ENCODE measurements at places on chromosomes 5 and 9.

- DNase-seq = no peak
These were observed 3.2 kb downstream of the ZNF131 start for GRCh38 chr5:43123887-43124286.

DNA sequence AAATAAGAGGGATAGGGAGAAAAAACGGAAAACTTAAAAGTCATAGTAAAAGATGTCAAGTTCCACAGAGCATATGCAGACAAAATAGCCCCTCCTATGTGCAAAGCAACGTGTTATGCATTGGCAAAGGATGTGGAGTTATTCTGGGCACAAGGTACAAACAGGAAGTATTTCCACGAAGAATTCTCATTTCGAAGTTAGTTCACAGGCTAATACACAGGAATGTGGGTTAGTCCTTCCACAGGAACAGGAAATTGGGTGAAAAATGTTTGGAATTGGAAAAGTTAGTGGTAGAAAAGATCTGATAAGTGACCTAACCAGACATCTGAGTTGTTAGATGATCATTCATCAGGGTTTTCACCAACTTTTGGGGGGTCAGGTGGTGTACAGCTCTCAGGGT is 326.6 kb downstream of the EBF1 start:
- no peak for DNase-seq

DNA sequence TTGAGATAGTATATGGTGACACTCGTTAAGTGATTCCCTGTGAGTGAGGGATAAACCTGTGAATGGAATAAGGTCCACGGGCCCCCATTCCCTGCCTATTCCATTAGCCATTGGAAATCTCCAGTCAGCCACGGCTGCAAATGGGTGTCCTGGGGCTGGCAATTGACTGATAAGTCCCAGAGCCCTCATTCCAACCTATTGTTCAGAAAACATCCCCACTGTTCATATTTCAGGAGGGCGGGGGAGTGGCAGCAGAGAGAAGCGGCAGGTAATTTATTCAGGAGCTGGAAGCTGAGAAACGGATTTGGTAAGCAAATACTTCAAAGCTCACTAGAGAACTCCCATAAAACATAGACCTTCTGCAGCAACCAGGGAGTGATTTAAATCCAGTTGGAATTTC is 42.0 kb downstream of the TMEM174 start:
- no peak for DNase-seq

GRCh38 chr9:14247577-14247976 is 66.4 kb downstream of the NFIB start:
- DNase-seq = no peak

GRCh38 chr9:120855827-120856670 is 13.3 kb upstream of the PSMD5 start:
- no peak for DNase-seq

DNA sequence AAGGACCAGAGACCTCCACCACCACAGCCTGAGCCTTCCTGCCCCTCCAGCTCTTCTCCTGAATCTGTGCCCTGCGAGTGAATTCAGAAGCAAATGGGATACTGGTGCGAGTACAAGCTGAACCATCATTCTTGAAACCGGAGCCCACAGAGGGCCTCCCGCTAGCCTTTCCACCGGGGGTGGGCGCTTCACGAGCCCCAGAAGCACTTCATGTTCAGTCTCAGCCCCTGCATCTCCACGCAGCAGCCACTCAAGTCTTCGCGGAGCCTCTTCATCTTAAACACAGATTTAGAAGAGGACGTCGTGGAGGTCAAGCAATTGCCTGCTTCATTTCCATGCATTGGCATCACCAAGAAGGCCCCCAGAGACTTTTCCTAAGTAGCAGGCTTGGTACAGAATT is 26.0 kb upstream of the OLFM1 start:
- DNase-seq = no peak

- no peak for DNase-seq
These were observed 351.1 kb downstream of the ARHGEF28 start for GRCh38 chr5:73977146-73977545.

DNA sequence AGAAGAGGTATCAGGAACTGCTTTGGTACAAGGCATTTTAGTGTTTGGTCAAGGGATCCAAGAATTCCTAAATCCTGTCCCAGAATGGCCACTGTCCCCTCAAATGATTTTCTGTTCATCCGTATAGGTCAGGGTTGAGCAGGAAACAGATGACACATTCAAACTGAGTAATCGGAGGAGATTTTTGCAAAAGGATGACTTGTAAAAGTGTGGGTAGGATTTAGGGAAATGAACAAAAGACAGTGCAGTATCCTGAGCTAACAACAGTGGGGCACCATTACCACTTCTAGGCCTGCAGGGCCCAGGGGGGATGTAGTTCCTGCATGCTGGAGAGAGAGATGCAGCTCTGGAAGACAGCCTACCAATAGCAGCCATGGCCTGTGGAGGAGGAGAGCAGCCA is 290.1 kb downstream of the ZSWIM6 start:
- no peak for DNase-seq

DNA sequence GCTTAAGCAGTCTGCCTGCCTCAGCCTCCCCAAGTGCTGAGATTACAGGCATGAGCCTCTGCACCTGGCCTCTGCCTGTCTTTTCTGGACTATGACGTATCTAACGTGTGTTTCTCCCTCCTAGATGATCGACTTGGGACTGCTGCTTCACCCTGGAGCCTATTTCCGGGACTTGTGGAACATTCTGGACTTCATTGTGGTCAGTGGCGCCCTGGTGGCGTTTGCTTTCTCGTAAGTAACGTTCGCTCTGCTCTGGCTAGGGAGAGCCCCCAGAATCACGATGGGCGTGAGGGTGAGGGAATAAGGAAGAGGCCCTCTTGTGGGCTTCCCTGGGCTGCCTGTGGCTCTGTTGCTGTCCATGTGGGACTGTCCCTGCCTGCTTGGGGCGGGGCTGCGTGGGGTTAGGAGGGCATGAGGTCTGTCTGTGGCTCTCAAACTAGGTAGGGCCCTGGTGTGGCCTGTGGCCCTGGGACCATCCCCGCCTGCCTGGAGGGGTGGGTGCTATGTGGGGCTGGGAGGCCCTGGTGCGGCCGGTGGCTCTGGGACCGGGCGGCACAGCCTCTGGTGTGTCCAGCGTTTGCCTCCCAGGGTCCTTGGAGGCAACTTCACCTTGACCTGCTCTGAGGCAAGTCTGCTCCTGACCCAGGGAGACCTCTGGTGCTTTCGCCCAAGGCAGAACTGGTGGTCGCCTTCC is 171.7 kb downstream of the CACNA1B start:
- DNase-seq = no peak

GRCh38 chr5:73298772-73299630 is 126.0 kb downstream of the TMEM174 start:
- no peak for DNase-seq

DNA sequence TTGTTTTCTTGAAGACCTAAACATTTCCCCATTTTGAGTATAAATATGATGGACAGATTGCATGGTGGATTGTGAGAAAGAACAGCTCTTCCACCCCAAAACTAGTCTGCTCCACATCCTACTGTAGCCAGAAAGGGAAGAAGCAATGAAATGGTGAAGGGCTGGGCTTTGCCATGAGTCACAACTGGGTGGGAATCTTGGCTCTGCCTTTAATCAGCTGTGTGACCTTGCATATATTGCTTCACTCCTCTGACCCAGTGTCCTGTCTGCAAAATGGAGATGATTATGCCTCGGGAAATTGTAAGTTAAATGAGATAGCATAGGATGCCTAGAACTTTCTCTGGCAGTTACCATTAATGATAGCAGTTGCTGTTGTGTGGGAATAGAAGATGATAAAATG is 101.9 kb downstream of the PDE8B start:
- DNase-seq = no peak

GRCh38 chr9:35928591-35929452 is 19.5 kb downstream of the SPAAR start:
- no peak for DNase-seq

DNA sequence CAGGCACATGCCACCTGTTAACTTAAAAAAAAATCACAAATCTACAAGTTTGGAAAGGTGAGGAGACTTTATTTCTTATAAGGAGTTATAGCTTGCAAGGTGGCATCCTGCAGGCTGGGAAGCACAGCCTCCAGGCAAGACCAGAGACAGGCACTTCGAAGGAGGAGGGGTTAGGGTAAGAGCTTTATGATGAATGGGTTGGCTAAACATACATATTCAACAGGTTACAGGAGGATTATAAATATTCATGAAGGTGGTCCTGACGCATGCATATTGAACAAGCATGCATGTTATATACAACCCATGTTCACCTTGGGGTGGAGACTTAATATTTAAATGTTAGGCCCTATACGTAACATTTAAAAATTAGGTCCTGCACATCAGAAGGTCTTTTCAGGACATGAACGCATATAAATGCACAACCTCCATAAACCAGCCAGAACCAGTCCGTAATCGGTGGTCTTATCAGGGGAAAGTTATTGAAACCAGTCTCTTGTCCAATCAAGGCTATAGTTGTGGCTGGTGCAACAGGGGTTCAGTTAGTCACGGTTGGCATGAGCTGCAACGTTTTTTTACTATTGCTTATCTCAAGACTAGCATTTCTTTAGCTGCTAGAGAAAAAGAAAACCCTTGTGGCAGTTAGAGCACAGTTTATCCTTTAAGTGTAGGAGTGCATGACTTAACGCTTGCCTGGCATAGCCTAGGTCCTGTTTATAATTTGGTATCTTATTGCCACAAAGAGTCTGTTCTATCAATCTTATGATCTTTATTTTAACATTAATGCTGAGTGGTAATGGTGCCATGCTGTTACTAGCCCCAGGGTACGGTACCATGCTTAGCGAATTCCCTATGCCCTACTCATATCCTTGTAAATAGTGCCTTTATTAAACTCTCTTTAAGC is 72.7 kb downstream of the C9orf57 start:
- no peak for DNase-seq

DNA sequence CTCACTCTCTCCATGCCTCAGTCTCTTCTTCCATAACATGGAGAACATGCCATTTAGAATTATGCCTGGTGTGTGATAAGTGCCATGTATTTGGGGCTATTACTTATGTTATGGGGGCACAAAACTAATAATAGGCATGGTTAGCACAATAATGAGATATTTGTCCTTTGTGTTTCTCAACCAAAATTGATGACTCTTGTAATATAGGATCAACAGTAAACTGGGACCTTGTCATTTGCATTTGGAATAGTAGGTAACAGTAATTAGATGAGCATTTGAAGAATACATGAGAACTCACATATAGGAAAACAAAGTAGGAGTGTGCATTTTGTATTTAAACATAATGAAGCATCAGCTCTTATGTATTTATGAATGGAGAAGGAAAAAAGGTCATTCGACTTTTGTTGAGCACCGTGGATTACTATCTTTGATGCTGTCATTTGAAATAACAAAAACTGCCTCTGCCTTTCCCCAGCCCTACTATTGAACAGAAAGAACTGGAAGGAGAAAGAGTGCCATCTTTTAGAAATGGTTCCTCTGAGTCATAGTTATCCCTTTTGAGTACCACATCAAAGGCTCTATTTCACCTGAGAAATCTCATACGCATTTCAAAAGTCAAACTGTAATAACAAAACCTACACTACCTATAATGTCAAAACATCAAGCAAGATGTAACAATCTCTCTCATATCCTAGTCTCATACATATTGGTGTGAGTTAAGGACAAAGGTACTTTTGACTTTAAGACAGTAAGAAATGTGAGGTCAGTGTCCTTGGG is 655.2 kb downstream of the PDE4D start:
- DNase-seq = no peak

- DNase-seq = no peak
These were observed 8.8 kb upstream of the ADGRV1 start for GRCh38 chr5:90549729-90550275.

DNA sequence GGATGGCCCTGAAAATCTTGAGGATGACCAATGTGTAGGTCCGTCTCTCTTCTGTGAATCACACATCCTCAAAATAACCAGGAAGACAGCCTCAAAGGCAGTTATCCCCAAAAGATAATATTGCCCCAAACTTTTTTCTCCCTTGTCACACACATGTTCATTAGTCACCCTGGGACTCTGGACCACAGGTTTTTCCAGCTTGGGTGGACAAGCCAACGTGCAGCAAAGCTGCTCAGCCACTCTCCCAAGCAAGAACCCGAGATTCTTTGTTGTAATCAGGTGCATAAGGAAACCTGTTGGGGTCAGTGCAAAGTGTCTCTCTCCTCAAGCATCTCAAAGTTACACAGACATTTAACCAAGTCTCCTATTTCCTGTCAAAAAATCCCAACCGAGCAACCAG is 196.6 kb downstream of the GNA14 start:
- DNase-seq = no peak

DNA sequence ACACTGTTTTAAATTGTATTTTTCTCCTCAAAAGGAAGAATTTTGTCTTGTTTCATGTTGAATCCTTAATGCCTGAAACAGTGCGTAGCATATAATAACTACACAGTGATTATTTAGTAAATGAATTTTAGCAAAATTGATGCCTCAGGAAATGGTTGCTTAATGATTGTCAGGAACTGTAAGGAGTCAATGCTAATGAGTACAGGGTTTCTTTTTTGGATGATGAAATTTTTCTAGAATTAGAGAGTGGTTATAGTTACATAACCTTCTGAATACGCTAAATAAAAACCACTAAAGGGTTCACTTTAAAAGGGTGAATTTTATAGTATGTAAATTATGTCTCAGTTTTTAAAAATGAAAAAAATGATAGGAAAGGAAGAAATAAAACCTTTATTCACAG is 14.9 kb downstream of the FAM151B start:
- DNase-seq = no peak

GRCh38 chr9:128062846-128063831 is 4.0 kb downstream of the NAIF1 start:
- DNase-seq = no peak

- DNase-seq = no peak
These were observed 178.4 kb downstream of the MPDZ start for GRCh38 chr9:13100914-13101572.

GRCh38 chr5:133234273-133234672 is 182.5 kb downstream of the HSPA4 start:
- DNase-seq = no peak

DNA sequence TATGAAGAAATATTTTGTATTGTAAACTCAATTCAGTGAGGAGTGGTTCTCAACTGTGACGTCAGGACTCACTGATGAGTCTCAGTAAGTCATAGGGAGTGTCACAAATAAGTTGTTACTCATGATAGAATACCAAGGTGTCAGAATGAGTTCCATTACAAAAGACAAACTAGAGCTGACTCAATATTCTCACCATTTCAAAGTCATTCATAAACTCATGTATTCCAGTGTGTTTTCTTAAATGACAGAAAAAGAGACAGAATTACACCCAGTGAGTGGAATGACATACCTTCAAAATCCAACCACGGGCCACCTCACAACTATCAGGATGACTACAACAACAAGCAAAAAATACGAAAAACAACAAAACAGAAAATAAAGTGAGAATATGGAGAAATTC is 321.5 kb downstream of the ENC1 start:
- DNase-seq = no peak

- DNase-seq = no peak
These were observed 278.1 kb downstream of the AOPEP start for GRCh38 chr9:95004411-95005277.

- peak; percentile 67 for DNase-seq
These were observed 16.0 kb downstream of the TRAF2 start for GRCh38 chr9:136902259-136902821.

DNA sequence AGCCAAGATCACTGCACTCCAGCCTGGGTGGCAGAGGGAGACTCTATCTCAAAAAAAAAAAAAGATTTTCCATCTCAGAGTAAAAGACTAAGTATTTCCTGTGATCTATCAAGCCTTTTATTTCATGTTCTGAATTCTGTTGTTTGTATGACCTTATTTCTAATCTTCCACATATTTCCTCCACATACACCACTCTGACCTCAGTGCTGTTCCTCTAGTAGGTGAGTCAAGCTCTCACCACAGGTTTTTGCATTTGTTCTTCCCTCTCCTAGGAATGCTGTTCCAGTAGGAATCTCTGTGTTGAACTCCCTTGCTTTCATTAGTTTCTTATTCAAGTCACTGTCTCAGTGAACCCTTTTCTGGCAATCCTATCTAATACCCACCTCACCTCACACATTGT is 68.1 kb downstream of the INVS start:
- DNase-seq = no peak
